NCI-H2171 (cell line): ENCODE measurements at places on chromosomes 12 and 14.

- DNase-seq = no peak
These were observed 196.5 kb upstream of the FRMD6 start for GRCh38 chr14:51455041-51455835.

DNA sequence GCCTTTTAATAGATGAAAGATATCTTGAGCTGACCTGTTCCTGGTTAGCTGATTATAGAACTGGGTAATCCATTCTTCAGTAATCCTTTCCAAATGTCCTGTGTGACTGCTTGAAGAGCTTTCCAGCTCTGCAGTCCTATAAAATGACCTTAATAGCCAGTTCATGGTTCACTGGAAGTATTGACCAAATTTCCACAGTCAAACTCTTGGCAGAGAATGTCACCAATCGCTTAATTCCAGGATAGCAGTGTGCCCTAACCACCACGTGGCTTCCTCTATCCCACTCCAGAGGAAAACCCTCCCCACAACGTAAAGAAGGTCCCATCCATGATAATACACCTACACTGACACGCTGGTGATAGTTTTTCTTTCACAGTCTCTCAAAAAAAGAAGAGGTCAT is 17.4 kb downstream of the PRKAB1 start:
- no peak for DNase-seq

- DNase-seq = no peak
These were observed 6.3 kb downstream of the EVL start for GRCh38 chr14:100071545-100071944.

- DNase-seq = no peak
These were observed 114.6 kb upstream of the SINHCAF start for GRCh38 chr12:31440586-31440985.

- DNase-seq = no peak
These were observed 10.9 kb upstream of the SALL2 start for GRCh38 chr14:21537090-21537424.

DNA sequence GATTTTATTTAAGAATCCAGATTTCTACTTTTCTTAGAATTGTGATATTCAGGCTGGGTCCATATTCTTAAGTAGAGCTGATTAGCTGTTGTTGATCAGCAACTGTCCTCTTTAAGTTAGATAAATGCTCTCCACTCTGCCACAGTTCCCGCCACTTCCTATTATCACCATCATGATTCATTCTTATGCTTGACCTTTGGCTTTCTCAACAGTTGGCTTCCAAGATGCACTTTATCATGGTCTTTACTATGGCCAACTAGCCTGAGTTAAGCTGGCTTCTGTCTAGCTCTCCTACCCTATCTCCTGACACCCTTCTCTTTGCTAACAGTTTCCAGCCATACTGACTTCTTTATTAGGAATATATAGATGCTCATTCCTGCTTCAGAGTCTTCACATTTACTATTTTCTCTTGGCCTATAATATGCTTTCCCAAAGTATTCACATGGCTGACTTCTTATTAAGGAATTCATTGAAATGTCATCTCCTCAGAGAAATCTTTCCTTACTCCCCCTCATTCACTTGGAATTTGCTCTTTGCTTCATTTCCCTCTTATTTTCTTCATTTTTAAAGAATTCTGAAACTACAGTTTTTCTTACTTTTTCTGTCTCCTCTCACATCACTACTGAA is 149.0 kb upstream of the IGF1 start:
- DNase-seq = no peak

- no peak for DNase-seq
These were observed 36.8 kb downstream of the FGD4 start for GRCh38 chr12:32435921-32436705.

GRCh38 chr14:65422088-65422834 is 9.7 kb downstream of the FUT8 start:
- DNase-seq = no peak

DNA sequence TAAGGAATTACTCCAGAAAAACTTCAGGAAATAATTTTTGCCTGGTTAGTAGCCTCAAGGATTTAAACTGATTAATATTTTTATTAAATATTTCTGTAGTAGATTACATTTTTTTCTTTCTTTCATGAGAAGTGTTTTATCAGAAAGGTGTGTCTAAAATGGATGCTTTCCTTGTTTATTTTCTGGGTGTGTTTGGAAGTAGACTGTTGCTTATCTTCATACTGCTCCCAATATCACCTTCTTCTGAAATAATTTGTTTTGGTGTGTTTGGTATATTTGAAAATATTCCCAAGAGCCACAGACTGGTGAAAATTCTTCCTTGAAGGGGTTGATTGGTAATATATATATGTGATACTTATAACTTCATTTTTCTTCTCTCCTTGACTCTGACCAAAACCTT is 10.1 kb upstream of the REP15 start:
- DNase-seq = no peak

GRCh38 chr14:39568809-39569538 is 136.7 kb upstream of the FBXO33 start:
- DNase-seq = no peak

- no peak for DNase-seq
These were observed 18.0 kb downstream of the FMNL3 start for GRCh38 chr12:49689237-49689636.

- peak; percentile 48 for DNase-seq
These were observed 177.6 kb downstream of the CALM1 start for GRCh38 chr14:90574188-90575131.

DNA sequence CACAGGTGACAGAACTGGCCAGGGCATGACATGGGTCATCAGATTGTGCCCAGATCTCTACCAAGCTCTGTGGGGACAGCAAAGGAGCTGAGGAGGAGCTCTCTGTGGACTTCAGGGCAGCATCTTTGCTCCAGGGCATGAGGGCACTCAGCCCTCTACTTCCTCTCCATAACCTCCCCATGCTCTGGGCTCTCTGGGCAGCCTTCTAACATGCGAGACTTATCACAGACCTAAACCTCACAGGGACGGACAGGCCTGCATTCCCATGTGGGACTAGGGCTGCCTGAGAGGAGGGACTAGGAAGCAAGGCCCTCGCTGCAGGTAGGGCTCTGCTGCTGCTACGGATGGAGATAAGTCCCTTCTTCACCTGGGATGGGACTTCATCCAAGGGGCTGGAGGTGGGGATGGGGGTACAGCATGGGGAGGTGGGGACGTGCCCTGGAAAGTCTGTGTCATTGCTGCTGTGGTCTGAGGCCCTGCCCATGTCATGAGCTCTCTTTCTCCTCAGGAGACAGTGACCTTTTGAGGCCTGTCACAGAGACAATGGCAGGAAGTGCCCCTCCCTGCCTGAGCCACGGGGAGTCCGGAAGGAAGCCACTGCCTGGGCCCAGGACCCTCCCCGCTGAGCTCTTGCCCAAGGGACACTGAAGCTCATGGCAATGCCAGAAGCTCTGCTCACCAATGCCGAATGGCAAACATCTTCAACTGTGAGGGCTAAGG is 44.1 kb downstream of the PITPNM2 start:
- DNase-seq = no peak

GRCh38 chr14:68492381-68493151 is 300.3 kb downstream of the ZFP36L1 start:
- no peak for DNase-seq

- no peak for DNase-seq
These were observed 259.5 kb downstream of the MSRB3 start for GRCh38 chr12:65537978-65538377.

- DNase-seq = peak; percentile 48
These were observed 452 bp downstream of the INHBE start for GRCh38 chr12:57455374-57456144.

DNA sequence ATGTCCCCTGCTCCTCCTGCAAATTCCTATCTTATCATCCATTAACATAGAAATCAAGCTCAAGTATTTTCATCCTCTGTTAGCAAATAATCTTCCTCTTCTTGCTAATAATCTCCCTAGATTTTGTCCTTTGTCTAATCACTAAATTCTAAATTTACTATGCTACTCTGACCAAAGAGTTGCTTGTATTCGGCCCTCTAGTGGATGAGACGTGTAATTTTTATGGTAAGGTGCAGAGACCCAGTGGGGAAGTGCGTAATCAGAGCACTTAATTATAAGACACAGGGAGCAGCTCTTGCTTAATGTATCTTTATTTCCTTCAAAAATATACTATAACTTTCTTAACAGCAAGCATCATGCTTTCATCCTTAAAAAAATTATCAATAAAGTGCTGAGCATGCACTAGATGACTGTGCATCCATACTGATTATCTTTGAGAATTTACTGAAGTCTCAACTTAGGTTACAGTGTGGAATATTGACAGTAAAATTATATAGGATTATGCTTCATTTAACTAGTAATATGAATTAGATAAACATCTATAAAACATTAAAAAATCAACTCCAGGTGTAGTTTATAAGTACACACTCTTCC is 212.6 kb downstream of the SLC16A7 start:
- peak; percentile 6 for DNase-seq

GRCh38 chr14:89427426-89428172 is 10.6 kb upstream of the FOXN3 start:
- no peak for DNase-seq

DNA sequence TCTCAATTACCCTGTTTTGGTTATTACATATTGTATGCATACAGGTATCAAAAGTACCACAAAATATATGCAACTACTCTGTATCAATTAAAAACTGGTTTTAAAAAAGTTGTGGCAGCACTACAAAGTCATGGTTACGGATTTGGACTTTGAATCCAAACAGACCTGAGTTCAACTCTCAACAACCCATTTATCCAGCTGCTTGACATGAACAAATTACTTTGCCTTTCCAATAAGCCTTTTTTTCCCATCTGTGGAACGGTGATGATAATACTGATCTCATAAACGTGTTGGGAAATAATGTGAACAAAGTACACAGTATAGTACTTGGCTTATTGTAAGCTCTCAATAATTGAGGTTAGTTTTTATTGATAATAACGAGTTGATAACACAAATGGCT is 85.0 kb downstream of the MNAT1 start:
- no peak for DNase-seq

- DNase-seq = no peak
These were observed 69.0 kb upstream of the BMP4 start for GRCh38 chr14:54025661-54026060.

DNA sequence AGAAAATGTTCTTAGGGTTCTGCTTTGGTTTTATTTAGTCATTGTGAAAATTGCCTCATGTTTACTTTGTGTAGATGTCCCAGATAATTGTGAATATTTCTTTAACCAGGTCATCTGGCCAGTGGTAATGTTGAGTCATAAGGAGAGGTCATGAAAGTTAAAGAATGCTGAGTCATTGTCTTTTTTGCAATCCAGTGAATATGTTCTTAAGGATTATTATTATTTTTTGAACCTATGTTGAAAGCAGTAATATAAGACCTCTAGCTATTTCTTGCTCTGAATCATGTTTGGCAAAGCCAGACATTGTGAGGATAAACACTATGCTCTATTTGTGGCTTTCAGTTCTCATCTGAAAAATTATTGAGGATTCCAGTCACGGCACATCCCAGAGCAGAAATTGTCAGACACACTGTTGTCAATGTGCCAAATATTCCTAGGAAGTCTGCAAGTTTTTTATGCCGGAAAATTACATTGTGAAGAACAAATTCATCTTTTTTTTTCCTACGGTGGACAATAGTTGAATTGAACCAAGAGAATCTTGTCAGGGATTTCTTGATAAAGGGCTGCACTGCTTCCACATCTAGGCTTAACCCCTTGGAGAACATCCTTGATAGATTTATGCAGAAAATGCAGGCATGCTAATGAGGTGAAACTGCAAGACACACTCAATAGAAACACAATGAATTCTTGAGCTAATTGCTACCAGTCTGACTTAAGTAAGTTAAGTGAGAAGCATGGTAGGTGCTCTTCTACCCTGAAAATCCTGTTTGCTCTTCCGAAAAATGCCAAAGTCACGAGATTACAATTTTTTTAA is 369.6 kb downstream of the ATP23 start:
- no peak for DNase-seq

DNA sequence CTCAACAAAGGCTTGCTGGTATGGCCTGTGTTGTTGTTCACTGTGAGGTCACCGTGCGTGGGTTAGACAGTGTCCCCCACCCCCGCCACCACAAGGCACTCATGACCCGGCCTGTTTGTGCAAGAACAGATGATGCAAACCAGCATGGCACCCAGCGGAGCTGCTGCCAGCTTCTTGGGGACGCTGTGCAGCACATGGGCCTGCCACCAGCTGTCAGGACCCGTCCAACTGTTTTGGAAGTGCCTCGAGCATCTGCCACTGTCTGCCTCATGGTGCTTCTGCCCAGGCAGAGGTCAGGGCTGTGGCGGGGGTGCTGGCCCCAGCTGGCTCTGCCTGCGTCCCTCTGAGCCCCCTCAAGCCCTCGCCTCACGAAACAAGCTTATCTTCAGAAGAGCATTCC is 1.5 kb downstream of the ASB2 start:
- DNase-seq = peak; percentile 82

DNA sequence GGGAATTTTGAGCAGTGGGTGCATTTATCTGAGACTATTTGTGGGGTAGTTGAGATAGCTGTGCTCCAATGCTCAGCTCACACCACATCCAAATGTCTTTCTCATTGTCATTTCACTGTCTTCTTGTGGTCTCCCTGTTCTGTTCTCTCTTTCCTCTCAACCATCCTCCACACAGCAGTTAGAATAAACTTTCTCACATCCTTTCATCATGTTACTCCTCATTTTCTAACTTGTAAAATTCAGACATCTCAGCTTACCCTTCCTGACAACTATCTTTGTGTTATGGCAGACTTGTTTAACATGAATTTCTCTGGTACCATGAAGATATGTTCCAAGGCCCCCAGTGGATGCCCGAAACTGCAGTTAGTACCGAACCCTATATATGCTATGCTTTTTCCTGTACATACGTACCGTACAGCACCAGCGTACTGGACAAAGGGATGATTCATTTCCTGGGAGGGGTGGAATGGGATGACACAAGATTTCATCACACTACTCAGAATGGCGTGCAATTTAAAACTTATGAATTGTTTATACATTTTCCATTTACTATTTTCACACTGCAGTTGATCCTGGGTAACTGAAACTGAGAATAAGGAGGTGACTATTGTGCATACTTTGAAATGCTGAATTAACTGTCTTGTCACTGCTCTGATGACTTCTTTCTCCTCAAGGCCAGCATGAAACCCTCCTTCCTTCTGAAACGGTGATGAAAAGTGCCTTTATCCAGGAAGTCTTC is 177.1 kb upstream of the SLC38A2 start:
- no peak for DNase-seq

DNA sequence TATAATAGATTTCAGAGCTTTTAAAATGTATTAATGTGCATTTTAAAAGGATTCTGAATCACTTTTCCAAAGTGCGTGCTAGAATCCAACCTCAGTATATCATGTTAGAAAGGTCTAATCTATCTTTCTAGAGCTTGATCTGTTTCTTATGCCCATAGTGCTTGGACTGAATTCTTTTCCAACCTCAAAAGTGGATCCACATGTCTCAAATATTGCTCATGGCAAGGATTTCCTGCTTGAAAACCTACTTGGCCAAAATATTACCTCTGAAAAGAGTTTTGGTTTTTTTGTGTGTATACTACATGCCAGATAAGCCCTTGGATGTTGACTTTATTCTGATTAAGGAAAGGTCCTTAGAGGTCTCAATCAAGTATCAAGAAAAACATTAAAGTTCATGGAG is 16.9 kb upstream of the SLC6A15 start:
- DNase-seq = no peak

GRCh38 chr12:62805517-62805916 is 129.4 kb downstream of the PPM1H start:
- DNase-seq = no peak
